ENCODE measurements at places on chromosomes 12 and 14.
A peak's percentile ranks its signal among the peaks of the same experiment; 100 is the strongest.

- DNase-seq, result no peak
Observed at GRCh38 chr12:115588131-115588530, 689.4 kb downstream of the MED13L start.

- no peak for DNase-seq
Observed at GRCh38 chr12:3302401-3303041, 188.5 kb upstream of the PRMT8 start.

DNA sequence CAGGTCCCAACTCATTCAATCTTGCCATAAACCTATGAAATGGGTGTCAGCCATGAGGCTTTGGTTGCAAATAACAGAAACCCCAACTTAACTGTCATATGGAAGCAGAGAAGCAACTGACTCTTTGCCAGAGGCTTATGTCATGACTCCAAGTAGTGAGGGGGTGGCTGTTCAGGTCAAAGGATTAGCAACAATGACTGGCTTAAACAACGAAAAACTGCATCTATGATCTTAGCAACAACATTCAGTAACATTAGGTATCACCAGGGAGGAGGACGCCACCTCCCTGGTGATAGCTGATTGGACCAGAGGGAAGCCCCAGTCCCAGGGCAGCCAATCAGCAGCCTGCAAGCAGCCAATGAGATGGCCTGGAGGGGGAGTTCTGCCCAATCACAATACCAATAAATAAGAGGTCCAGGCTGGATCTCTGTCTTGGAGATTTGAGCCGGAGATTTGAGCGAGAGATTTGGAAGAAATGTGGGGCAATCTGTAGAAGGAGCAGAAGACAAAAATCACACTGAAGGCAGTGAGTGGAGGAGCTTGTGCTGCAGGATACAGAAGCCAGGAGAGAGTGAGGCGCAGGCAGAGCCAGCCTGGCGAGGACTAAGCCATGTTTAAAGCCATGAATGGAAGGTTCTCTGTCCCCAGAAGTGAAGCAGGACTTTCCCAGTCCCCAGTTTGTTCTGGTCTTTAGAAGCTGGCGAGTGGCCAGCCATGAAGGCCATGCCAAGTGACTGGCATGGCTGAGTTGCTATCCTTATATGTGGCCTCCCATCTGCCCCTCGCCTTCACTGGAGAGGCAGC is 93.3 kb downstream of the CALM1 start:
- DNase-seq, result no peak

- no peak for DNase-seq
Observed at GRCh38 chr12:93125126-93125525, 196.0 kb upstream of the EEA1 start.

DNA sequence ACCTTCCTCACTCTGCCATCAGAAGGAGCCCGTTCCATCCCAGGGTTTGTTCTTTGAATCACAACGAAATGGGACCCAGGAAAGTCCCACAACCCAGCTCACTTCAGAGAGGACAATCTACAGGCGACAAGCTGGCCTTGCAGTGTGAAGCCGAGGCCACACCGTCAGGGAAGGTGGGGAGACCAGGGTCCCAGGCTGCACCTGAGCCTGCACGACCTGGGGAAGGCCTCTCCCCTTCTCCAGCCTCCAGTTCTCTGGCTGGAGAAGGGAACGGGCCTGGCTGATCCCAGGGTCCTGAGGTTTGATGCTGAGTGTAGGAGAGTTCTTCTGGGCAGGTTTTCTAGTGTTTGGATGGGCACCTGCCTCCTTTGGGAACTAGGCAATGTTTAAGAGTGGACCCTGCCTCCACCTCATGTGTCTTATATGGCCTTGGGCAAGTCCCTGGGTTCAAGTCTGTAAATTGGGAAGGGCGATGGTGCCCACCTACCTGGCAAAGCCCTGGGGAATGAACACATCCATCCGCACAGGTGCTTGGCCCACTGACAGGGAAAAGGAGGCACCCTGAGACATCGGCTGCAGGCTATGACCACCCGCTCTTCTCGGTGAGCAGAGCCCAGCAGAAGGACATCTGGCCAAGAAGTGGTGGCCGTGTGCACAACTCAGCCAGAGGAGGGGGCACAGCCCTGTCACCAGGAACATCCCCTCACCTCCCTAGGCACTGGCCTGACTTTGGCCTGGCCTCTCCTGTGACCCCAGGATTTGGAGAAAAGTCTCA is 77.9 kb upstream of the BCL11B start:
- DNase-seq, result no peak

GRCh38 chr12:26870491-26871419 is 37.8 kb upstream of the ITPR2 start:
- DNase-seq, result no peak

DNA sequence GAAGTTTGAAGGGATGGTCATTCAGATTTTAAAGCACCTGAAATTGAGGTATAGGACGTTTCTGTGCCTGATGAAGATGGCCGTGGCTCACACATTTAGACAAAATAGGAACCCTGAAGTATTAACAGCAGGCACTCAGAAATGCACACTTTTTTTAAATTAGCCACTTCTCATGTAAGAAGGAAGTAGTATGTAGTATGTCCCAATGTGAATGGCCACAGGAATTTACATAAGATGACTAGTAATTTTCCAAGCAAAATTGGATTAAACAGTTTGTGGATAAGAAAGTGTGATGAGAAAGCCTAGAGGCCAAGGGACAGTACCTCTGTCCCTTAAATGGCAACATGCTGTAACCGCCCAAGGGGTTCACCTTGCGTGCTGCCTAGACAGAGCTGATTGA is 1.8 kb upstream of the MIS18BP1 start:
- no peak for DNase-seq

DNA sequence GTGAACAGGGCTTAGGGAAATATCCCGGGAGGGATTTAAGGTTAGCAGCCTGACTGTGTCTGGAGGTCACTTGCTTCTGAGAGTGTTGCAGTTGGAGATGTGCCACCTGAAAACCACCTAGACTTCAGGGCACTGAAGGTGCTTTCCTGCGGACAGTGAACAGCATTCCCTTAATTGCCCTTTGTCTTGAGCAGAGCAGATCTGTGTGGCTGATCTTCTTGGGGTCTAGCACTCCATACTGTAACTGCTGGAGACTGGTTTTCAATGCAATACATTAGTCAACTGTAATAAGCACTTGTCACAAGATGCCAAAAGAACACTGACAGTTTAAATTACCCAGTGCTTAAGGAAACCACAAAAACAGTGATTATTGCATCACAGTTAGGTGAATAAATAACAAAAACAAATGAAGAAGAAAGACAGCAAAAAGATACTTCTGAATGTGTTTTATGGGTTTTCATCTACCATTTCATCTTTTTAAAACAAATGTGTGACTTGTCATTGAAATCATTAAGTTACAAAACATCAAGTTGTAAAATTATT is 111.8 kb downstream of the PRIMA1 start:
- DNase-seq, result no peak

DNA sequence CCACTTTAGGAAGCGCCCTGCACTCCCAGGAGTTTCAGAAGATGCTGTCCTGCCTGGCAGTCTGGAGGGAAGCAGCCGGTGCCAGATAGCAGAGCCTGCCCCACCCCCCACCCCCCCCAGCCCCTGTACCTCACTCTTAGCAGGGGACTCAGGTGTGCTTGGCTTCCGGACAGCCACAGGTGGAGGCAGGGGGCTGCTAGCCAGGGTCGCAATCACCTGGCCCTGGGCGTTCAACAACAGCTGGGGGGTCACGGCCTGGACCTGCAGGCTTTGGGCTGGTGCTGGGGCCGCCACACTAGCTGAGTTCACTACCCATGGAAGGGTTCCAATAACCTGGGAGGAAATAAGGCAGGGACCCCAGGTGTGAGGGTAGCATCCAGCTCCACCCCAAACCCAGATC is 22.0 kb downstream of the POU6F1 start:
- DNase-seq, result no peak

- no peak for DNase-seq
Observed at GRCh38 chr12:48903363-48903981, 21.8 kb downstream of the FKBP11 start.

- DNase-seq, result no peak
Observed at GRCh38 chr12:46223047-46223446, 45.8 kb downstream of the SLC38A1 start.

GRCh38 chr12:29640589-29641345 is 143.0 kb downstream of the TMTC1 start:
- no peak for DNase-seq

DNA sequence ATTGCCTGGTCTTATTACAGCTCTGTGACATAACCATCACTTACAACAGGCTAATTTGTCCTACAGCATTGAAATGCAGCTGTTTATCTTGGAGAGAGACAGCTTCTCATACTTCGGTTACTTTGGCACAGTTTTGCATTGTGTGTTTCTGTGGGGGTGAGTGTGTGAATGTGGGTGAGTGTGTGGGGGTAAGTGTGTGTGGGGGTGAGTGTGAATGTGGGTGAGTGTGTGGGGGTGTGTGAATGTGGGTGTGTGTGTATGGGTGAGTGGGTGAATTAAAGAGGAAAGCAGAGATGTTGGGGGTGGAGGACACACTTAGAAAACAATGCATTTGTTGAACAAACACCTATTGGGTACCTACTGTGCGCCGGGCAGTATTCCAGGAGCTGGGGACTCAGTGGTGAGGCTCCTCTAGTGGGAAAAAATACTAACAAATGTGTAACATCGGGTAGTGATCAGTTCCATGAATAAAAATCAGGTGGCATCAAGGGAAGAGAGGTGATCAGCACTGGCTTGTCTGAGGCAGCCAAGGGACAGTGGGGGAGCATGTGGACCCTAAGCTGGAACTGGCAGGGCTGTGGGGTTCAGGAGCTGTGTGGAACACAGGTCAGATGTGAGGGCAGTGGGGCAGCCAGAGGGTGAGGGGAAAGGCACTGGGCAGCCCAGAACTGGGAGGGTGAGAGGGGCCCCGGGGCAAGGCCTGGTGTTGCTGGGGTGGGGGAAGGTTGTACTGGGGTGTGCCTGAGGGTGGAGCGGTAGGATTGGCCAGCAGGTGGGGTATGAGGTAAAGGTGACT is 44.1 kb upstream of the AMN start:
- DNase-seq, result no peak

GRCh38 chr14:24075485-24076301 is 4.3 kb downstream of the CPNE6 start:
- DNase-seq, result no peak

- DNase-seq, result no peak
Observed at GRCh38 chr12:2156333-2156732, 103.5 kb downstream of the CACNA1C start.

DNA sequence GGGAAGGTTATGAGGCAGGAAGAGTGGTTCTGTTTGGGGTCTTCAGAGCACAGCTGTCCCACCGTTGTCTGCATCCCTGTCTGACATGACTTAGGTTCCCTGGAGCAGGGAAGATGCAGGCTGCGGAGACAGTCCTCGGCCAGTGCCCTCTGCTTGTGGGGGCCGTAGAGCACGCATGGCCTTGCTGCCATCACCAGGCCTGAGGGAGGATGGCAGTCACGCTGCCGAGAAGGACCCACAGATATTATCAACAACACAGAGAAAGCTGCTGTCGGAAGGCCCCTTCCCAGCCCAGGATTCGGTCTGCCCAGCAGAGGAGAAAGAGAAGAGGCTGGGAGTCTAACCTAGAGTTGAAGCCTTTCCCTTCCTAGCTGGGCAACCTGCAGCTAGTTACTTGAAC is 35.0 kb downstream of the ERH start:
- no peak for DNase-seq

DNA sequence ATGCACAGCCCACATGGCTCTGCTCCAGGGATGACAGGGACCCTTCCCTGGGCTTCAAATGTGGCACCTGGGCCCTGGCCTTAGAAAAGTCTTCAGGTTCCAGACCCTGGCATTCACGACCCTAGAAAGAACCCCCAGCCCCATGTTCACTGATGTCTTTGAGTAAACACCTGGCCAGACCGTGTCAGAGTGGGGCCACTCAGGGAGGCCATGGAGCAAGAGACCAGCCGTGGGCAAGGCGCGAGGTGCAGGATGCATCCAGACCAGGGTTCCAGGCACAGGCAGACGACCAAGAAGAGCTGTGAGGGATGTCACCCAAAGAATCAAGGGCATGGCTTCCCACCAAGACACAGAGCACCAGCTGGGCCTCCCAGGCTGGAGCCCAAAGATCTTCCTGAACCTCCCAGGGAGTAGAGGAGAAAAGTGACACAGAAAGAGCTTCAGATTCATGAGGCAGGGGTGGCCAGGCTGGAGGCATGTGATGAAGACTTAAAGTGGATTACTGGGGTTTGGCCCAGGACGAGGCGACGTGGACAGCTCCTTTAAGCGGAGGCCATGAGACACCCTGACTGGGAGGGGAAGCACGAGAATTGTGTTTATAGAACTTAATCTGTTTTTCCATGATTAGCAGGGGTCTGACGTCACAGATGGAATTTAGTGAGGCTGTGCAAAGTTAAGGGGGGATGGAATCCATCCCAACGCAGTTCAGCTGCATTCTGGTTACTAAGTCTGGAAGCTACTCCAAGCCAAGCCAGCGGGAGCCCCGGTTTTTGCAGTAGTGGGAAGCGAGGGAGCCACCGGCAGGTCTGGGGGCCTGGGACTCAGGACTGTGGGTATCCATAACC is 61.6 kb downstream of the ARL6IP4 start:
- DNase-seq, result no peak

- DNase-seq, result peak; percentile 44
Observed at GRCh38 chr14:75069121-75069810, at the start of gene ZC2HC1C. ZC2HC1C (plus strand) TSS chr14:75069641; CDS start chr14:75070574, 933 bp downstream.

DNA sequence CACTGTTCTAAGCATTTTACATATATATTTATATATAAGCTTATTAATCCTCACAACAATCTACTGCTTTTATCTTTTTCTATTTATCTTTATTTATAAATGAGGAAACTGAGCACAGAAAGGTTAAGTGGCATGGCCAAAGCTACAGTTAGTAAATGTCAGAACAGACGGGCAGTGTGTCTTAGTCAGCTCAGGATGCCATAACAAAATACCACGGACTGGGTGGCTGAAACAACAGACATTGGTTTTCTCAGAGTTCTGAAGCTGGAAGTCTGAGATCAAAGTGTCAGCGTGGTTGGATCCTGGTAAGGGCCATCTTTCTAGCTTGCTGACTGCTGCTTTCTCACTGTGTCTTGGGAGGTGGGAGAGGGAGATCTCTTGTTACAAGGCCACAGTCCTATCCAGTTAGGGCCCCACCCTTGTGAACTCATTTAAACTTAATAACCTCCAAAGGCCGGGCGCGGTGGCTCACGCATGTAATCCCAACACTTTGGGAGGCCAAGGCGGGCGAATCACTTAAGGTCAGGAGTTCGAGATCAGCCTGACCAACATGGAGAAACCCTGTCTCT is 19.8 kb downstream of the RPGRIP1 start:
- no peak for DNase-seq

GRCh38 chr14:63717702-63718101 is 10.2 kb downstream of the SGPP1 start:
- no peak for DNase-seq

- no peak for DNase-seq
Observed at GRCh38 chr12:9346866-9347327, 138.7 kb upstream of the PZP start.

- no peak for DNase-seq
Observed at GRCh38 chr12:76282744-76283143, 65.5 kb downstream of the BBS10 start.

GRCh38 chr12:87096082-87096585 is 839.9 kb upstream of the MGAT4C start:
- no peak for DNase-seq

- DNase-seq, result no peak
Observed at GRCh38 chr14:60655898-60656685, 6.8 kb upstream of the SIX1 start.

GRCh38 chr14:75513911-75514672 is 8.2 kb upstream of the BATF start:
- no peak for DNase-seq

All from stimulated activated CD4-positive, alpha-beta T cell treated with anti-CD3 and anti-CD28 coated beads, Interleukin-4, amount 100 ng/mL, for 4 hours (primary cell).